ENCODE measurements at places on chromosomes 4 and X.

DNA sequence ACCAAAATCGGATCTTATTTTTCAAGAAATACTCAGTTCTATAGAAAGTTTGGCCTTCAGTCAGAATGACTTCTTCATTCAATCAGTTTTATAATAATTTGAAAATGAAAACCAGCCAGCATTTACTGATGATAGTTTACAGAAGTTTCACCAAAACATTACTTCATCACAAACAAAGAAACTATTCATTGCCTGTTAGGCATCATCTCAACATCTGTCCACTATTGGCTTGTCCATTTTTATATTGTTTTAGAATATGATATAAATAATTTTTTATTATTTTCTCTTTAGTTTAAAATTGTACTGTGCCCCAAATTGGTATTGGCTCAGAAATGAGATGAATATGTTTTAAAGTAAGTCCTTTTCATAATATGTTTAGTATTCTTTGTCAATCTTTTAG, 38.4 kb downstream of the FAT4 start:
- no peak for DNase-seq

- DNase-seq, result no peak
Observed at GRCh38 chrX:148229801-148230303, 248.7 kb downstream of the FMR1NB start.

- no peak for DNase-seq
Observed at GRCh38 chr4:15349531-15349935, 78.3 kb upstream of the C1QTNF7 start.

DNA sequence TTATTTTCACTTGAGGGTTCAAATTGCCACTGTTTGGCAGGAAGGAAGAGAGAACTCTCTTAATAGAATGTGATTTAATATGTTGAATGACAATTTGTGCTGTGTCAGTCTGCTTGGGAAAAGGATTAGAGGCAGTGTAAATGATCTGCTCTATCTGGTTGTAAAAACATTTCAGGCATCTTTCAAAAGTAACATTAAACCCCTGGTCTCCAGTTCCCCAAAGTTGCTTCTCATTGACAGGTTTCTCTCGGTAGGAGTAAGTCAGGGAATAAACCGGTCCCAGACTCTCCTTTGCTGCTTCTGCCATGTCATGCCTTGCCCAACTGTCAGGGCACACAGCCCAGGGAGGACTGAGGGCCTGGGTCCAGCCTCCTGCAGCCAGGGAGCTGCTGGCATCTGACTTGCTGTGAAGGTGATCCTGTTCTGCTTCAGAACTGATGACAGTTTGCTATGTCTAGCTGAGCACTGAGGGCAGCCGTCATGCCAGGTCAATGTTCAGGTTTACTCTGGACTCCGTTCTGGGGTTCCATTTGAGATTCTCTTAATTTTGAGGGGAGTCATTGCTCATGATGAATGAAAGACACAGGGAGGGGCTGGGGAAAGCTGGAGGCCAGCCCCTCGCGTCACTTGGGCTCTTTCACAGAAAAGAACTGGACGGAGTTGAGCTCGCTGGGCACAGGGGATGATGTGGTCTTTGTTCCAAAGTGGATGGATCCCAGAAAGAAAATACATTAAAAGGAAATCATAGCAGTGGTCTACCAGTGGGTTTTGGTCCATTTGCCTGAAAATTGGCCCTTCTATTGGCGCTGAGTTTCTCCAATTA, 312.4 kb downstream of the ARHGAP10 start:
- DNase-seq, result no peak

DNA sequence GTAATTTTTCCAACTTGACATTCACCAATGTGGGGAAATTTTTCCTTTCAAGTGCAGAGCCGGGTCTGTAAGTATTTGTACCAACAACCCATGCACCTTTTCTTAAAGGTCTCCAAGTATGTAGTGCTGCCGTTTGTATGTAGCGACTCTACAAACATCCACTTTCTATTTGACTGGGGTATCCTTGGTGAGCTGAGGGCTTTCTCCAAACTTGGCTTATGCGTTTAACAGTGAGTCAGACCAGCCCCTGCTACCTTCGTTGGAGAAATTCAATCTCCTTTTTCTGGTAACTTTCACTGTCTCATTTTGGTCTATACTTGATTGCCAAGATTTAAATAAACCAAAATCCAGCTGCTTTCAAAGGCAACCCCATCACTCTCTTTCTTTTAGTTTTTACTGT, 34.9 kb downstream of the MGST2 start:
- no peak for DNase-seq

GRCh38 chrX:27884654-27885053, 76.9 kb downstream of the MAGEB10 start:
- no peak for DNase-seq
